Panc1 (cell line): ENCODE measurements at places on chromosomes 16 and 17. TPM values are rescaled to one million over a fixed set of nuclear protein-coding genes. Genes with fewer than 3 reads are reported as not detected.
A peak's percentile ranks its signal among the peaks of the same experiment; 100 is the strongest.

GRCh38 chr17:20022701-20023100 lies 13.5 kb downstream of the SPECC1 start:
- H3K36me3 ChIP-seq = no peaks in the 10 kb centered on the region; the same call in 1 of the 2 replicates
- H3K27me3 ChIP-seq = no peaks in the 10 kb centered on the region
- no peak overlapping the region for H3K27ac ChIP-seq
- H3K4me1 ChIP-seq = no peaks in the 10 kb centered on the region

The CDYL2 gene
- 6.1 TPM for total RNA-seq

DNA sequence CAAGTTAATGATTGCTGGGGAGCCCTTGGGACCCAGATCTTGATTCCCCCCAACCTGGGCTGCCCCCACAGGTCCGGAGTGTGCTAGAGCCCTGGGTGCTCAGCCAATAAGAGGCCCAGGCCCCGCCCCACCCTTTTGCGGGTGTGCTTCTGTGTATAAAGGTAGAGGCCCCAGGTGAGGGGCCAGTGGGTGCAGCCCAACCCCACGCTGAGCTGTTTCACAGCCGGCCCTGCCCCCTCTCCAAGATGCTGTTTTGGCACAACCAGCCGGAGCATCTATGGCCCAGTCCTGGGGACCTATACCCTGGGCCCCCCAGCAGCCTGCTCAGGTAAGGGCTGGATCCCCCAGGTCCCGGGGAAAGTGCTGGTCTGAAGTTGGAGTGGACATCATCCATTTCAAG lies 11.8 kb upstream of the STAC2 start:
- no peaks in the 10 kb centered on the region for H3K27me3 ChIP-seq
- no peak overlapping the region for H3K4me3 ChIP-seq
- H3K27ac ChIP-seq = no peak overlapping the region
- H3K36me3 ChIP-seq = no peaks in the 10 kb centered on the region

DNA sequence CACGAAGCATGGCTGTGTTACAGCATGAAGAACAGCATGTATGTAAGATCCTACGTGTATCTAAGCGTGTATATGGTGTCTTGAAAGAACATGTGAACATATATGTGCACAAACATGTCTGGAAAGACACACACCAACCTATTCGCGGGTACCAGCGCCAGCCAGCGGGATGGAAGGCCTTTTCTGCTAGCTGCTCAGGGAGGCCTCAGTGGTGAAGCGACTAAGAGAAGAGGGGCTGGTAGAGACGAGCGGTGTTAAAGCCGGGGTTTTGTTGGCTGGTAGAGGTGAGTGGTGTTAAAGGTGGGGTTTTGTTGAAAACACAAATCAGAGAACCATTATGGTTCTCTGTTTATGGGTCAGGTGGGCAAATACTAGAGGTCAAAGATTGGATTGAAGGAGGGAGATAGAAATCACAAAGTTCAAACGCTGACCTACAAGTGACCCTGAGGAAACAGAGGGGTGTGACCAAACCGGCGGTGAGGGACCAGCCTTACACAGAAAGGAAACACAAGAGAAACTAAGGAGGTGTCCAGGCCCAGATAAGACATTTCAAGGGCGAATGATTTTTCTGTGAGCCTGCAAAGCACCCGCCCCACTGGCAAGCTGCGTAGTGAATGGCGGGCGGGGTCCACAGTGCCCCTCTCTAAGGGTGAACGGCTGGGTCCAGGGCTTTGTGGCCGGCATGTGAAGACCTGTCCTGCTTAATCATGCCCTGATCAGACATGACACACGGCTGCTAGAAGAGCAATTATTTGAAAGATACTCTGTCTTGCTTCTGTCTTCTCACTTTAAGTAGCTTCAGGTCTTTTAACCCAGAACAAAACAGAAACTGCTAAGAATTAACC lies 8.1 kb downstream of the ZCCHC14 start:
- H3K4me1 ChIP-seq = peaks cover 40% of the 10 kb centered on the region
- no peak overlapping the region for H3K4me3 ChIP-seq
- H3K36me3 ChIP-seq = no peaks in the 10 kb centered on the region
- peak overlapping the region; percentile 61 for H3K27ac ChIP-seq
- no peaks in the 10 kb centered on the region for H3K27me3 ChIP-seq
- DNase-seq = no peak

GRCh38 chr16:35731341-35732040 lies 2272.1 kb downstream of the TP53TG3F start:
- no peaks in the 10 kb centered on the region for H3K27me3 ChIP-seq
- no peak for DNase-seq
- H3K27ac ChIP-seq = no peak overlapping the region
- H3K4me3 ChIP-seq = no peak overlapping the region
- no peaks in the 10 kb centered on the region for H3K36me3 ChIP-seq

GRCh38 chr17:73191443-73192205 lies 1.2 kb upstream of the COG1 start:
- peaks cover 7% of the 10 kb centered on the region; the same call in 1 of the 2 replicates for H3K36me3 ChIP-seq
- no peak for DNase-seq
- H3K27ac ChIP-seq = peak overlapping the region; percentile 90
- H3K4me1 ChIP-seq = peaks cover 14% of the 10 kb centered on the region; the same call in 1 of the 2 replicates
- H3K27me3 ChIP-seq = no peaks in the 10 kb centered on the region
